ENCODE measurements at places on chromosomes 2 and 18. TPM values are rescaled to one million over a fixed set of nuclear protein-coding genes. Genes with fewer than 3 reads are reported as not detected.

The TUBB8B gene
- 1.4 TPM for total RNA-seq

The DOK6 gene
- total RNA-seq = 2.2 TPM

The DNER gene
- 0.15 TPM for total RNA-seq

The LRRC30 gene
- not detected for total RNA-seq

The TACR1 gene
- total RNA-seq = 1.0 TPM

The SKOR2 gene
- 0.38 TPM for total RNA-seq

The TRMT61B gene
- 14.9 TPM for total RNA-seq

The GPR75 gene
- total RNA-seq = 5.1 TPM

The MC2R gene
- not detected for total RNA-seq

The SP140L gene
- total RNA-seq = 1.1 TPM

The GREB1 gene
- total RNA-seq = 35.9 TPM

GRCh38 chr2:62785216-62785615 lies 79.7 kb downstream of the EHBP1 start:
- DNase-seq = no peak

- no peak for DNase-seq
Measured at GRCh38 chr2:224025874-224026273, 13.2 kb downstream of the SERPINE2 start.

DNA sequence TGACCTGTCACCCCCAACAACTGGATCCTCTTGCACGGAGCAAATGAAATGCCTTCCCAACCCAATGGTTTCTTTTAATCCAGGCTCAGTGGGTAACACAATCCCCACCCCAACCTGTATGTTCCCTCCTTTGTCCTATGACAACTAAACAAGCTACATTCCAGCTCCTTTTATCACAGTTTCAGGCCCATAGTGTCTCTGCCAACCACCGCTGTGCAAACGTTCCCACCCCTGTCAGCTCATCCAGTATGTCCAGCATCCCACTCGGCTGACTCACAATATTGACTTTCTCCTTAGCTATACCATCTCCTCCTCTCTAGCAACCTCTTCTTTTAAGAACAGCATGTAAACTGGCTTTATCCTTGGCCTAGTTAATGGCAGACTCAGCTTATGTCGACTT lies 117.9 kb upstream of the PPP1CB start:
- no peak for DNase-seq

DNA sequence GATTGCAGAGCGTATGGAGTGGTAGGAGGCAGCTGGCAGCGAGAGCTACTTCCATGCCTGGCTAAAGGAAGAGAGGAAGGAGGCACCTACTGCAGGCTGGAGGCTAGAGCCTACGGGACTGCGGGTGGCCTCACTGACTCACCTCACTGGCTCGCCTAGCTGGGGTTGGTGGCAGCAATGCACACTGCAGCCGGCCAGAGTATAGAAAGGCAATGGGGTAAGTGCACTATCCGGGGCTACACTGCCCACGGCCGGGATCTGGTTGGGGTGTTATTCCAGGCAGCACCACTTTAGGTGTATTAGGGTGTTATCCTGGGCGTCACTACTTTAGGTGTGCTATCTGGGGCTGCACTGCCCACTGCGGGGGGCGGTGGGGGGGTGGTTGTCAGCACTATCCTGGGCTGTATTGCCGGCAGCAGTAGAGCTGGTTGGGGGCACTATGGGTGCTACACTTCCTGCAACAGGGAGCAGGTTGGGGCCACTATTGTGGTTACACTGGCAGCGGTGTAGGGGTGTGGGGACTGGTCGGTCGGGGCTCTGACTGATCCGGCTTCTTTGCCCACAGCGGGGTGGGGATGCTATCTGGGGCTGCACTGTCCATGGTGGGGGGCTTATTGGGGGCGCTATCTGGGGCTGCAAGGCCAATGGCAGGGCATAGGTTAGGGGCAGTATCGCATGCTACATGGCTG lies 33.3 kb upstream of the ANKRD62 start:
- DNase-seq = no peak

DNA sequence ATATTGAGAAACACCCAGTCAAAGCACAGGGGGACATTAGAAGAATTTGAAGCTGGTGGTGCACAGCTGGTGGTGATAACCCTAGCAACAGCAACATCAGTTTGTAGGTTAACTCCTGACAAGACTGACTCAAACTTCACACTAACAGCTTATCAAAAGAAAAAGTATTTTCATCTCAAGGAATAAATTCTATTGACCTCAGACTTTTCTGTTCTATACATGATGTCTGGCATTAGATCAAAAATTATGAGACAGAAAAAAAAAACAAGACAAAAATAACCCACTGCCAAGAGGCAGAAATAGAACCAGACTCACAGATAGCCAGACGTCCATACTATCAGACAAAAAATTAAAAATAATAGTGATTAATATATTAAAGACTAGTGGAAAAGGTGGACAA lies 126.1 kb downstream of the COL6A3 start:
- DNase-seq = no peak

- no peak for DNase-seq
Measured at GRCh38 chr2:134109725-134110124, 144.1 kb upstream of the MGAT5 start.

DNA sequence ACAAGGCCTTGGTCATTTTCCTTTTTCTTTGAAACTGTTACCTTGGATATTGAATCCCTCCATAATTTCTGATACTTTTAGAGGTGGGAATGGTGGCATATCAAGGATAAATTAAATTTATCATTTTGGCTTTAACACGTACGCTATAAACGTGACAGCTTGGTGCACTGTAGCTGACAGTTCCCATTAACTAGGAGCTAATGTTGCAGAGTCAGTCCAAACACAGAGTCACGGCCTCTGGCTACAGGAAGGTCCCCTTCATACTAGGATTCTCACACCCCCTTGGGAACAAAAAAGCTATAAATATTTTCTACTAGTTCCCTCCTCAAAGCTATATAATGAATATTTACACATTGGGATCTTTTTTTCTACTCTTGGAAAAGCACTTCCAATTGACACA lies 17.7 kb upstream of the ERBB4 start:
- DNase-seq = no peak

- DNase-seq = no peak
Measured at GRCh38 chr2:181892799-181893435, 1.4 kb downstream of the ITPRID2 start.

DNA sequence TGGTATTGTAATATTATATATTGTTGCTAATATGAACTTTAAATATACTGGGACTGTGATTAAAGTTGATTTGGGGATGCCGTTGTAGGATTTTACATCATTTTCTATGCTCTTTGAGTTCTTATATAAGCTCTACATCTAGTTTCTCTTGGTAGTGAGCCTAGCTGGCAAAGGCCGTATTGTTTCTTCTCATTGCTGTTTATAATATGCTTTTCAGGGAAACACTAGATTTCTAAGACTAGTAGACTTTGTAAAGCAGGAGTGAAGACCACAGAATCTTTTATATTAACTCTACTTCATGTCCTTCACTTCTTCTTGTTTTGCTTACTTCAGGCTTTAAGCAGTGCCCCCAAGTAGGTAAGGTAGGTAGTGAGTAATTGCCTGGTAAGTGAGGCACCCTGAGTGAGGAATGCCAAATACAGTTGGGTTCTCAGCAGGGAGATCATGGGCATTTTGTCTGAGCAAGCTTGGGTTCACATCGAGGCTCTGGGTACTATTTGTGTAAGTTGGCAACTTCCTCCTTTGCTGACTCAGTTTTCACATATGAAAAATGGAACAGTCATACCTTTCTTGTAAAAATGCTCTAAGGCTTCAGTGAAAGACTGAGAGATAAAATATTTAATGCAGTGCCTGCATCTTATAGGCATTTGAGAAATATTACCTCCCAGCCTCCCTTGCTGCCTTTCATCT lies 96.4 kb downstream of the RNF144A start:
- no peak for DNase-seq

DNA sequence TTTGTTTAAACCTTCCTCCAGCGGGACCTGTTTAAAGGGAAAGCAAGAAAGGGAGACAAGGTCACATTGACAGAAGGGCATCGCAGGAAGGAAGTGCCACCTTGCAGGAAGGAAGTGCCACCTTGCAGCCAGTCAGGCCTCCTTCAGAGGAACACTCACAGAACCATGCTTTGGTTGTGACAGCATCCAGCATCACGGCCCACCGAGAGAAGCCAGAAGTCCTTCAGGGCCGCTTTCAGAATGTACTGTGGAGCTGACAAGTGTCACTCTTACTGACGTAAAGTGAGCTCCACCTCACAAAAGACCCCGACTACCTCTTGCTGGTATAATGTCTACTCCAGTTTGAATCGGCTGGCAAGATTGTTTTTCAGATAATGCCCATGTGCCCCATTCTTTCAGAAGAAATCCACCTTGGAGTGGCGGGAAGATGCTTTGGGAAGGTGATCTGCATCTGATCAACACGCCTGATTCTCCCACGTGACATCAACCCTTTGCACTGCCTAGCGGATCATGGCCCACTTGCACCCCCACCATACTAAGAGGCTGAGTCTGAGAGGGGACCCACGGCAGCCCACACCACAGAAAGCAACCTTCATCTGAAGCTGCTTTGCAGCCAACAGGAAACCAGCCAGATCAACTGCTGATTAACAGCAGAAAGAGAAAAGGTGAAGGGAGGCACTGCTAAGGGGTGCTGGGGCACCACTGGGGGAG lies 99.8 kb downstream of the UXS1 start:
- no peak for DNase-seq

- DNase-seq = no peak
Measured at GRCh38 chr2:157786663-157787363, 89.3 kb downstream of the ACVR1 start.

- DNase-seq = no peak
Measured at GRCh38 chr2:178899656-178900055, 92.4 kb upstream of the TTN start.

DNA sequence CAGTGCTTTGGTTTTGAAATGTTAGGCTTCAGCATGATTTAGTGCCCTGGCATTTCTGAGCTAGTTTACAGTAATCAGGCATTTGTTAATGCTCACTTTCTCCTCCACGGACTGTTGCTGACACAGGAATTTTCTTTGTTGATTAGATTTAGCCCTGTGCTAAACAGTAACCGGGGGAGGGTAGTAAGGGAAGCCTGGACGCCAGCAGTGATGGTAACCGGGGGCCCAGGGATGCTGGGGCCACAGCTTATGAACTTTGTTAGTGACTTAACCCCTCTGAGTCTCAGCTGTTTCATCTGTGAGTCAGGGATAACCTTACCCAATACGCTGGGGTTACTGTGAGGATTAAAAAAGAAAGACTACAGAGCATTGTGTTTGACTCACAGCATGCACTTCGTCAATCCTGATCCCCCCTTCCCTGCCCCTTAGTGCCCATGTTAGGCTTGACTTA lies 33.5 kb downstream of the KLHL29 start:
- no peak for DNase-seq

DNA sequence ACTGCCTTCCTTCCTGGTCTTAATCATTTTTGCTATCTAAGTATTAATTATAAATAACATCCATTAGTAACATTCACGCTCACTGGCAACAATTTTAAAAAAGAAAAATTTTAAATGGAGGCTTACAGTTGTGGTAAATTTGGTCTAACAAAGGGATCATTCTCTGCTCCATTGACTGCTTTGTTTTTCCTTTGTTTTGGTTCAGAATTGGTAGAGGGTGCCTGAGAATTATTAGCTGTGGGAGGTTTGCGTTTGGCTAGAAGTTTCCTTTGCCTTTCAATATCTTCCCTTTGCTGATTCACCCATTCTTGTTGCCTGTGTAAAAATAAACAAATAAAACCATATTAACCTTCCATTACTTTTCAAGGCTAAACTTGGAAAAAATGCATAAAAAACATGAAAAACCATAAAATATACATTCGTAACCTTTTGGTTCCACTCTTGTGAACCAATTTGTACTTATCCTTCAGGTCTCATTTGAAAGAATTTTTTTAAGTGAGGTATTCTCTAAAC lies 114.6 kb downstream of the TLK1 start:
- DNase-seq = no peak

DNA sequence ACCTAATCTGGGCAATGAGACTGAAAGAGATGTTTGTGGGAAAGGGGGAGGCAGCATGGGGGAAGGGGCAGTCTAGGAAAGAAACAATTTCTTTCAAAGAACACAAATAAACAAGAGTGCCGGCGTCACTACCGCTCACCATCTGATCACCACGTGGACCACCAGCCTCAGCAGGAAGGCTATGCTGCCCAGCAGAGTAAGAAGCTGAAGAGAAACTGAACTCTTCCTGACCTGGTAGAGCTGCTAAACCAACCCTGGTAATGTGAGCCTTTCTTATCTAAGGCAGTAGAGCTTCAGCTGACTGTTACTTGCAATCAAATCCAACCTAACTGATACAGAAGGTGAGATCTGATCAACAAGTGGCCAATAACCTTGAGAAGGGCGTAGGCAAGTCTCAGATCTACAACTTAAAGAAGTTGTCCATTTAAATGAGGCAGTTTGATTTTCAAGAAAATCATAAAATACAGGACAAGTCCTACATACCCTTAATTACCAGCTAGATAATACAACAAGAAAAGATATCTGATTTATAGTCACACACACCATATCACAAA lies 44.2 kb upstream of the SPTBN1 start:
- no peak for DNase-seq

DNA sequence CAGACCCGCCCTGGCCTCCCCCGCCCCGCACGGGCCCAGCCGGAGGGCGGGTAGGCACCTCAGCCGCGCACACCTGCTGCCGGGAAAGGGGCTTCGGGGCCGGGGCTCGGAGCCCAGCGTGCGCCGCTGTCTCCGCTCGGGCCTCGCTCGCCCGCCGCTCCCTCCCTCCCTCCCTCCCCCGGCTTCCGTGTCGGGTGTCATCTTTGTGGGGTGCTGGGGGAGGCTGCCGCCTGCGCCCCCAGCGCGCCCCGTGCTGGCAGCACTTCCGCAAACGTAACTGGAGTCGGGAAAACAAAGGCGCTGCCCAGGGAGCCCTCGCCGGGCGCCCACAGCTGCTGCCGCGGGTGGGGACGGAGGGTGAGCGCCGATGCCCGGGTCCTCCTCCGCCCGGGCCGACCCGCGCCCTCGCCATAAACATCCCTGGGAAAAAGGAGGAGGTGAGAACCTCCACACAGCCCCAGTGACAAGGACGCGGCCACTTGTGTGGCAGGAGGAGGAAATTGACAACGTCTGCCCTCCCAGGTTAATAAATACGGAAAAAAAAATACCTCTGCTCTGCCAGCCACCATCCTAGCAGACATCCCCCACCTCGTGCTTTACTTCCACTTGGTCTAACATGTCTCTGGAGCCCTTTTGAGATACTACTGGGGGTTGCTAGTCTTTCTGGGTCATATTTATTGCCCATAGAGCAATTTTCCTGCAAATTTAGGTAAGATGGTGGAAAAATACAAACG lies 550 bp downstream of the MFSD6 start:
- DNase-seq = peak; percentile 24

DNA sequence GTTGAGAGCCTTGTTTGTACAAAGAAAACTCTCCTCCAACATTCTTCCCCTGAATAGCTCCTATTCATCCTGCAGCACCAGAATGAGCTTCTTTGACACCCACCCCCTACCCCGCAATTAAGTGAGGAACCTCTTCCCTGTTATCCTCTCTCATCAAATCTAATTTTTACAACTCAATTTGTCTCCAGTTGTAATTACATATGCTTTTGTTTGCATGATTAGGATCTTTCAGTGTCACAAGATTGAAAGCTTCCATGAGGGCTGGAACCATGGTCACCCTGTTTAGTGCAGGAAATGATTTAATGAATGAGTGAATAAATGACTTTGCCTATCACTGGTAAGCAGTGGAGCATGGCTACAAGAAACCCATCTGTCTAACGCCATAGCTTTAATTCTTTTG lies 334.6 kb upstream of the KLHL29 start:
- no peak for DNase-seq

Measured in endothelial cell (in vitro differentiated cells).